Lung (tissue), 17 donors: ENCODE measurements at places on chromosomes 2 and 18. TPM values are rescaled to one million over a fixed set of nuclear protein-coding genes. Genes with fewer than 3 reads are reported as not detected.
A peak's percentile ranks its signal among the peaks of the same experiment; 100 is the strongest.

The SERPINB3 gene
- 0.43 TPM for total RNA-seq

The POTEJ gene
- 1.8 TPM for total RNA-seq

GRCh38 chr18:63823516-63824219, 48.5 kb downstream of the SERPINB7 start:
- peak; percentile 7 for DNase-seq
- no peaks in the 10 kb centered on the region for H3K36me3 ChIP-seq
- H3K27ac ChIP-seq, result no peak overlapping the region
- no peaks in the 10 kb centered on the region for H3K4me1 ChIP-seq
- no peak overlapping the region for H3K4me3 ChIP-seq

DNA sequence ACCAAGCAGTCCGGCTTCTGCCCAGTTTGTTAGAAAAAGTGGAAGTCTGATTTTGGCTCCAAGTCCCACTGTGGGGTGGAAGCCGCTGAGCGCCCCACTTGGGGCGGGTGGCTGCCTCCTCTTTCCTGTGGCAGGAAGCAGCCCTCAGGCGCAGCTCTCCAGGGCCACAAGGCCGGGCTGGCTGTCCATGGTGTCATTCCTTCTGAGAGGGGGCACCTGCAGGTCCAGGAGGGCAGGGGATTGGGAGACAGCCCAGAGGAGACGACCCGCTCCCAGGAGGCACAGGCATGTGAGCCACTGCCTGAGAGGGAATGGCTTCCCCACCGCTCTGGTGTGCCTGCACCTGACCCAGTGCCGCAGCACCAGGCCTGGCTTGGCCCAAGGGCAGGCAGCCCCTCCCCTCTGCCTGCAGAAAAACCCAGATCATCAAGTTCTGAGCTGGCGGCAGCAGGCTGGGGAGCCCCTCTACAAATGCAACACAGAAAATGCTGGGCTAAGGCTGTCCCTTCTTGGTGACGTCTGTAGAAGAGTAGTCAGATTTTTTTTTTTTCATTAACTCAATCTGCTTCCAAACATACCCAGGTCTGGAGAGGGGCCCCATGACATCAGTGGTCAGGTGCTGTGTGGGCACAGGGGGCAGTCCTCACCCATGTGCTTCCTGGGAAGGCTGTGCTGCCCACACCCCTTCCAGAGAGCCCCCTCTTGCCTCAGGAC, 38.4 kb downstream of the HS6ST1 start:
- H3K27me3 ChIP-seq, result no peaks in the 10 kb centered on the region
- H3K4me1 ChIP-seq, result peaks cover 4% of the 10 kb centered on the region
- no peak for DNase-seq
- H3K27ac ChIP-seq, result no peak overlapping the region
- no peak overlapping the region for H3K4me3 ChIP-seq
- H3K36me3 ChIP-seq, result peaks cover 29% of the 10 kb centered on the region

DNA sequence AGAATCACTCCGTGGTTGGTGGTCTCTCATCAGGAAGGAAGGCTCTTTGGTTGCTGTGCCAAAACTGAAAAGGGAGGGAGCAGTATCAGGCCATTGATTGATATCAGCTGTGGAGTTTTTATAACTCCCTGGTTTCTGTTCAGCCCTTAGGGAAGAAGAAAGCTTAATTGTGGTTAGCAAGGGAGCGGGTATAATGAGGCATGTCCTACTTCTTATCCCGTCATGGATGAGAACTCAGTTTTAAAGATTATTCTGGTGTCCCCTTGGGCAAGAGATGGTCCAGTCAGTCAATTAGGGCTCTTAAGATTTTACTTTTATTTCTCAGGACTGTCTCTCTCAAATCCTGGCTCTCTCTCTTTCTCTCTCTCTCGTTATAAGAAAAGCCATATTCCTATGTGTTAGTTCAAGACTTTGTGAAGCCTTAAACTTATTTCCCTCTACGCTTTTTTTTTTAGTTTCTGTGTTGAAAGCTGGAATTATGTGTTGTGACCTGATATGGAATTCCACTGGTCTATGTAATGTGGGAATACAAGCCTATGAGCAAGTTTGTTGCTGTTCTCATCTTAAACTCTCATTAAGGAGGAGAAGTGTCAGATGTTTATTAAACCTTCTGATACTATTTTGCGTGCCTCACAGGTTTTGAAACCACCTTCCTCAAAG, 514.0 kb upstream of the CDH2 start:
- no peak overlapping the region for H3K27ac ChIP-seq
- no peaks in the 10 kb centered on the region for H3K4me1 ChIP-seq
- H3K4me3 ChIP-seq, result no peak overlapping the region
- no peak for DNase-seq

DNA sequence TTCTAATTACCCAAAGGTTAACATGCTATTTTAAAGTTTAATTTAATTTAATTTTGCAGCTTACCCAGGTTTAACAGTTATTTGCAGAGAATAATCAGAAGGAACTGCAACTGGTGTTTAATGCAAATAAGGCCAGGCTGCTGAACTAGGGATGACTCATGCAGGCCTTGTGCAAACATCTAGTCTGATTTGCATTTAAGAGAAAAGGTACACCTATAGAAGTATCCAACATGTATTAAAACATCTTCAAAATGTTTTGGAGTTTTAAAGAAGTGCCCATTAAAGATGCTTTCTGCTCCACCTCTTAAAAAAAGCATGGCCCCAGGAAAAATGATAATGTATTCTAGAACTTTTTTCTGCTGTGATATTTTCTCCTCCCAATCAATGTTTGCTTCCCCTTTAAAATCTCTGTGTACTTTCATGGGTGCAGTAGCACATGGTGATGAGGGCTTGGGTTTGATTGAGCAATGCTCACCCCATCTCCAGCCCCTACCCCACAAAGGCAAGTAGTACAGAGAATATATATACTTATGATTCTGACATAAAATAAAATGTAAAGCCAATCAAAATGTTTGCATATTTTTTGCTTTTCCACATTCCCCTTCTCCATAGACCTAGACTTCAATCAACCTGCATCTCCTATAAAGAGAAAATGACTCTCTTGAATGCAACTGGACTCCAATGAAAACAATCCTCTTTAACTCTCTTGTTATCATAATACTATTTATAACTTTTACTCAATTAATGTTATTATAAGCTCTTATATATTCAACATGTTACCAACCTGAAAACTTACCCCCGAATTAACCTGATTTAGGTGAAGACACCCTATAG, 54.1 kb downstream of the ATP8B1 start:
- H3K4me3 ChIP-seq, result no peak overlapping the region
- H3K27me3 ChIP-seq, result no peaks in the 10 kb centered on the region
- no peak for DNase-seq
- no peak overlapping the region for H3K27ac ChIP-seq

DNA sequence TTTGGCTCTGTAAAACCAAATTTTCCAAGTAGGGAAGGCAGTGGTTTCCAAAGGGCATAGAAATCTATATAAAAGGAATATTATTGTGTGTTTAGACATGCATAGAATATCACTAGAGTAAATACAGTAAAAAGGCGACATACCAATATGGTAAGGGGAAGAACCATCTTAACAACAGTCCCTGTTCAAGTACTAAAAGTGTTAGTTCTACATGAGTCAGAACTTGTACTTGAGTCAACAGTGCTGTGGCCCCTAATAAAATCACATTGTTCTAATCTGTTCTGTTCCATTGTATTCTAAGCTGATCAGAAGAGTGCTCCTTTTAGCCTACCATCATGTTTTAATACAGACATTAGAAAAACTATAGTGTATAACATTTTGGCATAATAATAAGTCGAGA, 36.1 kb upstream of the TNFRSF11A start:
- H3K27ac ChIP-seq, result no peak overlapping the region
- H3K4me3 ChIP-seq, result no peak overlapping the region
- DNase-seq, result no peak
- H3K36me3 ChIP-seq, result peaks cover 12% of the 10 kb centered on the region

DNA sequence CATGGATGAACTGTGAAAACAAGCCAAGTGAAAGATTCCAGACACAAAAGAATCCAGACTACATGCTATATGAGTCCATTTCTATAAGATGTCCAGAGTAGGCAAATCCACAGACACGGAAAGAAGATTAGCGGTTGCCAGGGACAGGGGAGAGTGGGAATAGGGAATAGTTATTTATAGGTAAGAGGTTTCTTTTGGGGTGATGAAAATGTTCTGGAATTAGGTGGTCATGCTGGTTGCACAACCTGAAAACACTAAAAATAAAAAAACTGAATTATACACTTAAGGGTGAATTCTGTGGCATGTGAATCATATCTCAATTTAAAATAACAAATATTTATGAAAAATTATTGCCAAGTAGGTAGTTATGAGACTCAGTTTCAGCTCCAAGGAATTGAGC, 168.4 kb downstream of the LTBP1 start:
- no peak for DNase-seq
- peaks cover 7% of the 10 kb centered on the region for H3K36me3 ChIP-seq
- H3K27me3 ChIP-seq, result no peaks in the 10 kb centered on the region

GRCh38 chr2:60316381-60317033, 236.9 kb downstream of the BCL11A start:
- no peak for DNase-seq
- H3K4me1 ChIP-seq, result peaks cover 12% of the 10 kb centered on the region
- H3K27ac ChIP-seq, result no peak overlapping the region
- H3K36me3 ChIP-seq, result no peaks in the 10 kb centered on the region
- H3K4me3 ChIP-seq, result no peak overlapping the region

DNA sequence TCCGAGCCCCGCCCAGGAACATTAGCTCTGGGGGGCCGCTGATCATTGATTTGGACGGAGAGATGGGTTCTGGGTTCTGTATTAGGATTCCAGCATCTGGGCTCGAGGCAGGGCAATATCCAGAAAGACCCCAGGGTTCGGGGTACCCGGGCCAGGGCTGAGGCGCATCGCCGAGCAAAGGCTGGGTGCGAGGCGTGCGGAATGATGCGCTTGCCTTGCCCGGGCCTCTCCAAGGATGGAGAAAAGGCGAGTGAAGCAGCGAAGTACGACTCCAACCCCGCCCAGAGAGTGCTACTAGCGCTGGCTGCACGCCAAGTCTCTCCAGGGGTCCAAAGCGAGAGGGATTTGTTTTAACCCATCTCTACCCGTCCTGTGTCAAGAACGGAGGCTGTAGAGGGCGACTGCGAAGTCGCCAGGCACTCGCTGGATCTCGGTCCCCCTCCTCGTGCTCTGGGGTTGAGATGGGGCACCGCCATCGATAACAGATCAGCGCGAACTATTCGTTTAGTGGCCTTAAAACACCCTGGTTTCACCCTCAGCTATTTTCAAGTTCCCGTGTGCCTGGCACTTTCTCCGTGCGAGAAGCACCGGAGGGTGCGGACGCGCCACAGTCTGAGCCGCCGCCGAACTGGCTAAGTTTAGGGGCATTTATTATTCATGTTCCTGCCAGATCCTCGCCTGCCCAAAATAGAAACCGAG, 1.9 kb downstream of the ADCYAP1 start:
- no peaks in the 10 kb centered on the region for H3K4me1 ChIP-seq
- no peak overlapping the region for H3K4me3 ChIP-seq
- no peaks in the 10 kb centered on the region for H3K36me3 ChIP-seq
- peak; percentile 24 for DNase-seq
- H3K27me3 ChIP-seq, result peaks cover 77% of the 10 kb centered on the region
- no peak overlapping the region for H3K27ac ChIP-seq

GRCh38 chr18:79801217-79801616, 3.5 kb downstream of the KCNG2 start:
- no peak overlapping the region for H3K4me3 ChIP-seq
- H3K27me3 ChIP-seq, result peaks cover 35% of the 10 kb centered on the region
- no peak overlapping the region for H3K27ac ChIP-seq
- H3K36me3 ChIP-seq, result no peaks in the 10 kb centered on the region
- no peak for DNase-seq

DNA sequence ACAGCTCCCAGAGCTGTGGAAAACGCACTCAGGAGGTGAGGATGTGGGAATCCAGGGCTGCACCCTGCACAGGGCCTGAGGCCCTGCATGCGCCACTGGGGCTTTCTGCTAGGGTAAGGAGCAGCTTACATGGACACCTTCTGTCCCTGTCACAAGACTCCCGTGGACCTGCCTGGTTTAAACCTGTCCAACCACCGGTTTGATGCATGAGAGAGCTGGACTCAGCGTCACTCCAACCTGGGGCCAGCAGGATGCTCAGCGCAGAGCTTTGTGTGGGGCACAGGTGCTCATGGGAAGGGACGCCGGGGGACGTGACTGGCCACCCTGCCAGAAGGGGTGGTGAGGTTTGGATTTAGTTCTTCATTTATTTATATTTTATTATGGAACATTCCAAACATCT, 24.2 kb downstream of the SNORC start:
- H3K27me3 ChIP-seq, result no peaks in the 10 kb centered on the region
- H3K4me3 ChIP-seq, result no peak overlapping the region
- no peak overlapping the region for H3K27ac ChIP-seq
- no peaks in the 10 kb centered on the region for H3K36me3 ChIP-seq
- no peak for DNase-seq
- H3K4me1 ChIP-seq, result peaks cover 3% of the 10 kb centered on the region

DNA sequence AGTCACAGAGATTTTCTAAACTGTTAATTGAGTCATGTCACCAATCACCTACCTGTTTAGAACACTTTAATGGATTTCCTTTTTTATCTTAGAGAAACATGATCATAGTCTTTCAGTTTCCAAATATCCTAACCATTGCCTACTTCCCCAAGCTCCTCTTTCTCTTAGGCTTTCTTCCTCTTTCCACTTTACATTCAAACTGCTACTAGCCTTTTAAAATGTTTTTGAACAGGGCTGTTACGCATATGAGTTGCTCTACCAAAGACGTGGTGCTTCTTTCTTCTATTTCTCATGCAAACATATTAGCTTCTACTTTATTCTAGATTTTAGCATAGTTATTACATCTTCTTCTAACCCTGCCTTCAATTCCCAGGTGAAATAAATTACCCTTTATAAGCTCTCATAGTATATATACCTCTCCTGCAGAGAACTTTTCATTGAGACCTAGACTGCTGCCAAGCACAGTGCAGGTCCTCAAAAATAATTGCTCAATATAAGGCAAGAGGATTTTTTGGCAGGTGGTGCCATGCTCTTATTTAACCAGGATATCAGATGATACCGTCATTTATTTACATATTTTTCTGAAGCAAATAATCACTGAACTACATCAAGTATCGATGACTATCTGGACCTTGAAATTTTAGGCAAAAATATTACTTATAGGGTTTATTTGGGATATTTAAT, 937.1 kb downstream of the TSN start:
- no peak for DNase-seq
- H3K4me3 ChIP-seq, result no peak overlapping the region
- no peaks in the 10 kb centered on the region for H3K36me3 ChIP-seq
- no peaks in the 10 kb centered on the region for H3K27me3 ChIP-seq
- no peaks in the 10 kb centered on the region for H3K4me1 ChIP-seq

- H3K27me3 ChIP-seq, result no peaks in the 10 kb centered on the region
- no peak overlapping the region for H3K27ac ChIP-seq
- H3K4me1 ChIP-seq, result peaks cover 18% of the 10 kb centered on the region
- H3K36me3 ChIP-seq, result no peaks in the 10 kb centered on the region
Observed at GRCh38 chr2:42110641-42111322, 58.4 kb upstream of the EML4 start.

- no peak for DNase-seq
- no peaks in the 10 kb centered on the region for H3K36me3 ChIP-seq
- H3K4me1 ChIP-seq, result no peaks in the 10 kb centered on the region
- no peak overlapping the region for H3K4me3 ChIP-seq
Observed at GRCh38 chr18:41009926-41010325, 945.1 kb upstream of the PIK3C3 start.
